ENCODE measurements at places on chromosomes 13 and 19.
A peak's percentile ranks its signal among the peaks of the same experiment; 100 is the strongest.

GRCh38 chr19:47110521-47111005 lies 3.0 kb downstream of the ZC3H4 start:
- no peak for DNase-seq

DNA sequence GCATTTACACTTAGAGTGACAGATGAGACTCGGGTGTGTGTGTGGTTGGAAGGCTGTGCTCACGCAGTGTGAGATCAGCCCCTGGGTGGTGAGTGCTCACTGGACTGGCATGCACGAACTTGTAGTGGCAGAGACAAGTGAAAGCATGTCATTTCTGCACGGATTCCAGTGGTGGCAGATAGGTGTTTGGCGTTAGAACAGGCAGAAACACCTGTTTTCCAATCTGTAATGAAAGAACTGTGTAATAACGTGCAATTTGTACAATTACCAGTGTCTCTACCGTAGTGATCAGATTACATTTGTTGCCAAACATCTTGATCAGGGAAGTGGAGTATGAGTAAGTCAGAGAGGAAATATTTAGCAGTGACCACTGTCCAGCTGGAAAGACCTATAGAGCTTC lies 8.2 kb downstream of the LAMP1 start:
- DNase-seq, result peak; percentile 14

GRCh38 chr19:4910594-4911281 lies 1.4 kb downstream of the UHRF1 start:
- DNase-seq, result peak; percentile 57

DNA sequence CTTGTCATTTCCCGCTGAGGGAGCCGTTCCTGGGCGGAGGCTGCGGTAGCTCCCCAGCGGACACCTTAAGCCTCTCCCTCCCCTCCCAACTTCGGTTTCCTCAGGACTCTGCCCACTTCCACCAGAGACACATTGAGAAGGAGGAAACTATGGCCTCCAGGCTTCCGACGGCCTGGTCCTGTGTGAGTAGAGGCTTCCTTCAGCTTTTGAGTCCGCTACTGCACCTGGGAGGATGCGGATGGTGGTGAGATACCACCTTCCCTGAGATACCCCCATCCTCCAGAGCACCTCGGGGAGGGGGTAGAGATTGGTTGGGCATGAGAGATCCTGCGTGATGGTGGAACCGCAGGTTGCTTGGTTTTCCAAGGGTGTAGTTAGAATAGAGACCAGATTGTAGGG lies 955 bp downstream of the ZNF274 start:
- DNase-seq, result no peak

GRCh38 chr13:60754211-60755090 lies 357.4 kb downstream of the TDRD3 start:
- DNase-seq, result no peak

DNA sequence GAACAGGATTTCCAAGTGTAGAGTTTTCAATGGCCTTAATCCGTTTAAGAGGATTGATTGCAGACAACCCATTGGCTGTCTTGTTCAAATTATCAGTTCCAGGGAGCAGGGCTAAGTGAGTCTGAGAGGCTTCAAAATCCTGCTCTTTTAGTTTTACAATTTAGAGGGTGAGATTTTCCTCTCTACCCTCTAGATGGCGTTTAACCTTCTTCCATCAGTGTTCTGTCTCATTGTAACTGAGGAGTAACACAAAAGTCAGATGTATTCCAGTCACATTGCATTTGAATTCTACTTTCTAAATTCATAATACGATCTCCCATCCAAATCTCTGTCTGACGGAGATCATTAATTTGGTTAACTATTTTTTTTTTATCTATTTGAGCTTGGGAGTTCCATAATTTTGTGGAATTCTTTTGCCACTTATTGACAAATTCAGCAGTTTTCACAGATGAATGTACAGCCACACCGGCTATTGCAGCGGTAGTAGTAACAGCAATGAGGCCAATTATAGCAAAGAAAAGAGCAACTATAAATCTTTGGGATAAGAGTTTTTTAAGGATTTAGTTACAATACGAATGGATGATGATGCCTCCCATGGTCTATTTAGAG lies 7.8 kb upstream of the C19orf84 start:
- peak; percentile 41 for DNase-seq

DNA sequence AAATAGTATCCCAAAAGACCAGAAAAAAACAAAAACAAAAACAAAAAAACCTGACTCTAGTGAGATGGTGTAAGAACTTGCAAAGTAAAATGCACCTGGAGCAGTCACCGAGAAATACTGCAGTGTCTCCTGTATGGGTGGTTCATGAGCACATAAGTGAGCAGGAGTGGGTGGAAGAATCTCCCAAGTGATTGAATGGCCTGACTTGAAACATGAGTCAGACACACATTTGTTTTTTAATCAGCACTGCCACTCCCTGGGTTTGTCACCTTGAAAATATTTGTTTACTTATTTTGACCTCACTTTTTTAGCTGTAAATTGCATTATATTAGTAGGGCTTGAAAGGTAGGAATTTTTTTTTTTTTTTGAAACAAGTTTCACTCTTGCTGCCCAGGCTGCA lies 2.0 kb downstream of the ZNF431 start:
- DNase-seq, result no peak
